ENCODE measurements at places on chromosomes 11 and 22.

DNA sequence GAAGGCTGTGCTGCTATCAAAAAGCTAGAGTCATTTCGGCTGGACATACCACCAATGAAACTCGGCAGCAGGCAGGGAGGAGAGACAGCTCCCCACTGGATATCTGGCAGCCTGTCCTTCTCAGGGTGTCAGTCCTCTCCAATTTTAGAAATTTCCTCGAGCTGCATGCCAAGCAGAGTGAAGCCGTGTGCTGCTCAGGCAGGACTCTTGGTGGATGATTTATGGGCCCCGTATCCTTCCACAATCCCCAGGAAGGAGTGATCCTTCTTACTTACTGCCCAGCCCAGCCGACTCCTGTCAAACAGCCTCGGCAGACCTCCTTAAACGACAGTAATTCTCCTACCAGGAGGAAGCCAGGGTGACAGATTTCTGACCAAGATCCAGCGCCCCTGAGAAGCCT is 410.4 kb downstream of the TENM4 start:
- no peak for DNase-seq

DNA sequence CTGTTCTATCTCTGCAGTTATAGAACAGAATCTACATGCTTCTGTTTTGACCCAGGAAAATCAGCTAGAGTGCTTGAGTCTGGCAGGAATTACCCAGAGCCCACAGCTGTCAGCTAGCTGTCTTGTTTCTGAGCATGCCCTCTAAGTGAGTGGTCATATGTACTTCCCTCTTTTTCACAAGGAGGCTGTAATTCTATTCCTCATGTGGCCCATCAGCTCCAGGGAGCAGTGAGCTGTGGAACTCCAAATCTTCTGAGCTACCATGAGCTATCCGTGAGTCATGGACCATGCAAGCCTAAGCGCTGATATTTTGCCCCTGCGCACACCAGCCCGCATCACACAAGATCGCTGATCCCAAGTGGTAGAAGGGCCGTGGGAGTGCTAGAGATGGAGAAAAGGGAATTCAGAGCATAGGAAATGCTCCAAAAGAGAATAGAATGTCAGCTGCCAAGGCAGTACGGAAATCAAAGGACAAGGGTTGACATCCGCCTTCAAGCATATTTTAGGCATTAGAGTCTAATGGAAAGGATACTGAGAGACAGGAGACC is 5.4 kb downstream of the FJX1 start:
- DNase-seq = no peak

DNA sequence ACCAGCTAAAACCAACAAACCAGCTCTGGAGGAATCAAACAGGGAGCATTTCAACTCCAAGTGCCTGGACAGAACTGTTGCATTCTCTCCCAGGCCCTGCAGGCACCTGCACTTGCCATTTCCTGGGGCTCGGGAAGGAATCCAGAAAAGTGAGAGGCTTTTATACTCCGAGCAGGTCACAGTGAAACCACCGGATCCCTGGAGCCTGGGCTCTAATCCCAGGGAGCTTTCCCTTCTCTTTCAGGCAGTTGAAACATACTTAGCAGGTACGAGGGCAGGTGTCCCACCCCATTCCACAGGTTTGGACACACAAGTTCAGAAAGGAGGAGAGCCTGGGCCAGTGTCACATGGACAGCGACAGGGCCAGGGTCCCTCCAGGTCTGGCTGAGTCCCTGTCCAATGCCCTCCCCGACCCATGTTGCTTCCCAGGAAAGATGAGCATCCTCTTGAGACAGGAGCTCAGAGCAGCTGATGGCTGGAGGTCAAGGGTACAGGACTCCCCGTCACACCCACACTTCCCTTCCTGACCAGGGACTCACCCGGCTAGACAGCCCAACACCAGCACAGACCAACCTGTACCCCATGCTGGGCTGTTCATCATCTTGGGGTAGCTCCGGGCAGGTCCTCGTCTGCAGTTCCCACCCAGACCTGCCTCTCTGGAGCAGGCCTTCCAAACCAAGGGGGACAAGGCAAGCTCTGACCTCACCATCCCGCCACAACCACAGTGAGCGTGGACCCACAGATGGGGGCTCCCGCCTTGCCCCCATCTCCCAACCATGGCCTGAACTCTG is 49.9 kb upstream of the CD5 start:
- DNase-seq = no peak

DNA sequence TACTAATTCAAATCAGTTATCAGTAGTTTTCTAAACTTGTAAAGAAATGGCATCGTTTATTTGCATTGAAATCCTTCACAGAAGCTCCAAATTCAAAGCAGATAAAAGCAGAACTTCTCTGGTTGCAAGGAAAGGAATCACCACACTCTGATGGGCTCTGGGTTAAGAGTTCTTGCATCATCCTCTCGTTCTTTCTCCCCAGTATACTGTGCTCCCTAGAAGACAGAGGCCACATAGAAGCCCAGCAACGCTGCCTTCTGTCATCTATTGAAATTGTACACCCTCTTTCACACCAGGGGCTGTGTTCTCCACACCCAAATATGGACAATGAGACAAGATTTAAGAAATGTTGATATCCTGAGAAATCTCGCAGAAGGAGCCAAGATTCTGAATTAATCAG is 29.3 kb downstream of the FAT3 start:
- DNase-seq = no peak

GRCh38 chr11:70111269-70112016 is 33.3 kb downstream of the ANO1 start:
- no peak for DNase-seq

DNA sequence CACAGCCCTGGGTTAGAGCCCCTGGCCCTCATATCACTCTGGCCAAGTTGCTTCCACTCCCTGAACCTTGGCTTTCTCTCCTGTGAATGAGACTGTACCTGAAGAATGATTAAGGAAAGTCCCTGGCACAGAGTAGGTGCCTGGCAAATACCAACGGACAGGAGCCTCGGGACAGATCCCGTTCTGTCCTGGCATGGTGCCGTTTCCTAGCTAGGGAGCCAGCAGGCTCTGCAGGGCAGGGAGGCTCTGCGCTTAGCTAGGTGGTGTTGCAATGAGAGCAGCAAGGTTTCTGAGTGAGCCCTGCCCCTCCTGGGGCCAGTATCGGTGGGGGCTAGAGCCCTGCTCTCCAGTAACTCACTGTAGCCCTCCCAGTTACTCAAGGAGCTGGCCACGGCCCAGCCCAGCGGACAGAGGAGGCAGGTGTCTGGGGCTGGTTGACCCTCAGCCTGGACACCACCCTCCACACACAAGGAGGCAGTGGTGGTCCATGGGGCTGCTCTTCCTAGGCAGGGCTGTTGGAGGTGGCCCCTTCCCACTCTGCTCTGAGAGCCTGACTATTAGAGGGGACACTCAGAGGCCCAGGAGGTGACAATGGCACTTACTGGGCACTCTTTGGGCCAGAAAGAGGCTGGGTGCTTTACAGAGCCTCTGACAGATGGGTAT is 74.4 kb downstream of the NFAM1 start:
- DNase-seq = no peak

- no peak for DNase-seq
Measured at GRCh38 chr11:60570970-60571369, 55.8 kb downstream of the MS4A13 start.

- no peak for DNase-seq
Measured at GRCh38 chr11:15972838-15973237, 383.5 kb downstream of the SOX6 start.

DNA sequence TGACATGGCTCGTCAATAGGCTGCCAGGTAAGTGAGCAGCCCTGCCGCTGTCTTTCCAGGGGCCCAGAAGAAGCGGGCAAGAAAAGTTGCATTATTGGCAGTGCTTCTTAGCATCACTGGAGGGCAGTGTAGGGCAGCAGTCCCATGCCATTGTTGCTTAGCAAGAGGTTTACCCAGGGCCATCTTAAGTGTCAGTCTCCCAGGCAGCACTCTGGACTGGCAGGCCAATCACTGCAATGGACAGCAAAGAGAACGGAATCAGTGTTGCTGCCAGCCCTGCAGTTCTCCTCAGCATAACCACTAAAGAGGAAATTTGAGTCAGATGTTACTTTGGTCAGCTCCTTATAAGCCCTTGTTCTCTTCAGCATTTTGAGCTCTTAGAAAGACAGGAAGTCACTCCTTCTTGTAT is 13.4 kb upstream of the GRK2 start:
- DNase-seq = no peak

DNA sequence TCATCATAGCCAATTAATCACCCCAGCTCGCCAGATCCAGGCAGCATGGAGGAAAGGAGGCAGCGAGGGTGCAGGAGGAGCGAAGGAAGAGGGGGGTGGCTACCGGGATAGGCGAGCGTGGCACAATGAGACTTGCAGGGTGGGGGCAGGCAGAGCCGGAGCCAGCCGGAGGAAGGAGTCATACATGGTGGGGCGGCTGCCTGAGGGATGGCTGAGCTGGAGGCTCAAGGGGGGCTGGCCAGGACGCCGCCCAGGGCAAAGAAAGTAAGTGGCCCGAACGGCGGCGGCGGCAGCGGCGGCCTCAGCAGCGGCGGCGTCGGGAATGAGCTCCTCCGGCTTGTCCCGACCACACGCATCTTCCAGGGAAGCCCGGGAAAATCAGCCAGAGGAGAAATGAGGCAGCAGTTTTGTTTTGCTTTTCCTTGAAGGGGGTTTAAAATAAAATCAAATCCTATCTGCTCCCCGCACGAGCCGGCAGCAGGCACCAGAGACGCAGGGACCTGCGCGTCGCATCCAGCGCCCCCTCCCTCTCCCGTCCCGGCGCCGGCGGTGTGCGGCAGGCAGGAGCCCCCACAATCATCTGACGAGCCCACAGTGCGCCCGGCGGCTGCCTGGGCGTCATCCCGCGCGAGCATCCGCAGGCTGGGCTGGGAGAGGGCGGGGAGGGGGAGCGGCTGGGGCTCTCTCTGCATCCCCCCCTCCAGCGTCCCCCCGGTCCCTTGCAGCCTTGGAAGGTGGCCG is 263.6 kb downstream of the CTTN start:
- peak; percentile 90 for DNase-seq

DNA sequence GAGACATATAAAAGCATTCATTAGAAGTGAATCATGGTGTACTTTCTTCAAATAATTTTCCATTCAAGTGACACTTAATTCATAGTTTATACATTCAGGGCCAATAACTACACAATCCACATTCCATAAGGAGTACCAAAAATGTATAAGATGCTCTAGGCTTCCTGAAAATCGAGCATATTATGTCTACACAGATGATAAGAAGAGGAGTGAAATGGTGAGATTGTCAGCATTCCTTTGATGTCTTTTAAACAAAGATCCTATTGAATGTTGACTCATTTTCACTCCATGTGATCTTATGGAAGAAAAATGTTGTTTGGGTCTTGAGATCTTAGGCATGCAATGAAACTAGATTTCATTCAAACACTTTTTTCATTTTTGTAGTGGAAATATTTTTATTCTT is 843.2 kb downstream of the KCNA4 start:
- no peak for DNase-seq

DNA sequence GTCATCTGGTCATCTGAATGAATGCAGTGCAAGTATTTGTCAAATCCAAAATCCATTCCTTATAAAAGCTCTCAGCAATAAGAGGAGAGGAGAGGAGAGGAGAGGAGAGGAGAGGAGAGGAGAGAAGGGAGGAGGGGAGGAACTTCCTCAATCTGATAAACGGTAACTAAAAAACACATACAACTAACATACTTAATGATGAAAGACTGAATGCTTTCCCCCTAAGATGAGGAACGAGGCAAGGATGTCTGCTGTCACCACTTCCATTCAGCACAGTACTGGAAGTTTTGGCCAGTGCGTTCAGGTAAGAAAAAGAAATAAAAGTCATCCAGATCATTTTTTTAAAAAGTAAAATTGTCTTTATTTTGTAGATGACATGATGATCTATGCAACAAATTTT is 80.4 kb downstream of the CD82 start:
- no peak for DNase-seq

DNA sequence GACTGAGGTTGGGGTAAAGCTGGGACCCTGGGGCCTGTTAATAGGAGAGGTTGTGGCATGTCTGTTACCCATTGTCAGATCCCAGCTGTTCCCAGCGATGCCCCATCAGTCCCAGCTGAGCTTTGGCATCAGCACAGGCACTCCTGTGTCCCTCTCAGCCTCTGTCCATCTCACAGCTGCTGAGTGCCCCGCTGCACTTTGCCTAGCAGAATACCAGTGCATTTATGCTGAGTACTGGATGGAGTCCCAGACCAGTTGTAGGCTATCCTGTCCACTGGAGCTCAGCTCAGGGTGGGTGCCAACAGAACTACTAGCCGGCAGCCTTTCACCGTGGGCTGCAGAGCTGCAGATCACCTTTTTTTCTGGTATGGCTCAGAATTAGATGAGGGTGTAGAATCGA is 9.9 kb downstream of the FXYD6 start:
- DNase-seq = no peak

DNA sequence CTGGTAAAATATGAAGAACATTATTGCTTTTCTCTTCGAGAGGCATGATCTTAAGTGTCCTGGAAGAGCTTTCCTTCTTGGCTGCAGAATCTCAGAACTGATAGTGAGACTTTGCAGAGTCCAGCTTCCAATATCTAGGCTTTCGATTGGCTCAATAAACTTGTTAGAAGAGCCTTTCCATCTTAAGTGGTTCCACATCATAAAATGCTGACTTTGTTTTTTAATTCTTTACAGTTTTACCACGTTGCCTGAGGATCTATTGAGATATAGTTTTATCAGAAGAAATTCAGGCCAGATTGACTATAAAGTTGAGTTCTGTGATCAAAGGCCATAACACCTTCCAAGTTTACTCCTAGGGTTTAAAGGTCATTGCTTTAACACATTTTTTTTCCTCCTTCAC is 15.6 kb upstream of the DNAJB7 start:
- no peak for DNase-seq

GRCh38 chr11:19660076-19660475 is 52.6 kb upstream of the NAV2 start:
- no peak for DNase-seq

- DNase-seq = no peak
Measured at GRCh38 chr11:120182790-120183491, 27.9 kb upstream of the OAF start.

- DNase-seq = no peak
Measured at GRCh38 chr11:64916040-64916774, 802 bp downstream of the ATG2A start.

GRCh38 chr11:124644426-124645280 is 22.0 kb downstream of the TBRG1 start:
- DNase-seq = peak; percentile 82

- no peak for DNase-seq
Measured at GRCh38 chr22:17481424-17481823, 81.9 kb upstream of the SLC25A18 start.

- no peak for DNase-seq
Measured at GRCh38 chr11:89203814-89204213, 26.1 kb downstream of the TYR start.

- no peak for DNase-seq
Measured at GRCh38 chr22:28029201-28029948, 110.3 kb upstream of the PITPNB start.

GRCh38 chr11:45278714-45279113 is 7.4 kb downstream of the SYT13 start:
- DNase-seq = no peak
